ENCODE measurements at places on chromosomes 2 and 18.

DNA sequence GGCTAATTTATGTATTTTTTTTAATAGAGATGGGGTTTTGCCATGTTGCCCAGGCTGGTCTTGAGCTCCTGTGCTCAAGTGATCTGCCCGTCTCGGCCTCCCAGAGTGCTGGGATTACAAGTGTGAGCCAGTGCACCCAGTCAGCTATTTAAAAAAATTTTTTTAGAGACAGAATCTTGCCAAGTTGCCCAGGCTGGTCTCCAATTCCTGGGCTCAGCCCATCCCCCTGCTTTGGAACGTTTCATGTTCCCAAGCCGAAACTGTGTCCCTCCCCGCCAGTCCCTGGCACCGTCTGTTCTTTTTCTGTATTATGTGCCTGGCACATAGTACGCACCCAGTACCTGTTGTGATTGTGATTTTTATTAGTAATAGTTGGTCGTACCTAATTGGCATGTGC lies 63.1 kb upstream of the MGAT5 start:
- no peak for DNase-seq

DNA sequence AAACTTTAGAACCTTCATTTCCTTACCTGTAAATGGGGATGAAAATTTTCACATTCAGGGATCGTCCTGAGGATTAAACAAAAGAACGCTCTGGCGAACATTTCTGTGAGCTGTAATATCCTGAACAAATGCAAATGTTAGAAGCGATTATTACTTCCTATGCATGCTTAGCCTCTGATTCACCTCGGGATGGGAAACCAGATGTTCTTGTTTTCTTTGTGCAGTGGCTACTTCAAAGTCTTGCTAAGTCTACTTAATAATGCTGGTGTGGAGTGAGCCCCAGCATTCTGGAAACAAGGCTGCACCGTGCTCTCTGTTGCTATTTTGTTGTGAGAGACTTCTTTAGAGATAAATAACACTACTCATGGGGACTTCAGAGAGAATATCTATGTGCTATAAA lies 119.1 kb upstream of the PELI1 start:
- no peak for DNase-seq

- no peak for DNase-seq
These were observed 80.6 kb downstream of the TRABD2A start for GRCh38 chr2:84800194-84800805.

- DNase-seq: no peak
These were observed 852.8 kb upstream of the ACVR2A start for GRCh38 chr2:146992057-146992456.

- DNase-seq: no peak
These were observed 25.6 kb downstream of the HADHB start for GRCh38 chr2:26270373-26270772.

GRCh38 chr2:218876562-218877219 lies 4.0 kb upstream of the WNT10A start:
- DNase-seq: peak; percentile 73
